Common myeloid progenitor, CD34-positive (primary cell): ENCODE measurements at places on chromosomes 13 and 19.

- DNase-seq = peak; percentile 27
These were observed 94.9 kb downstream of the FAM216B start for GRCh38 chr13:42876270-42876714.

DNA sequence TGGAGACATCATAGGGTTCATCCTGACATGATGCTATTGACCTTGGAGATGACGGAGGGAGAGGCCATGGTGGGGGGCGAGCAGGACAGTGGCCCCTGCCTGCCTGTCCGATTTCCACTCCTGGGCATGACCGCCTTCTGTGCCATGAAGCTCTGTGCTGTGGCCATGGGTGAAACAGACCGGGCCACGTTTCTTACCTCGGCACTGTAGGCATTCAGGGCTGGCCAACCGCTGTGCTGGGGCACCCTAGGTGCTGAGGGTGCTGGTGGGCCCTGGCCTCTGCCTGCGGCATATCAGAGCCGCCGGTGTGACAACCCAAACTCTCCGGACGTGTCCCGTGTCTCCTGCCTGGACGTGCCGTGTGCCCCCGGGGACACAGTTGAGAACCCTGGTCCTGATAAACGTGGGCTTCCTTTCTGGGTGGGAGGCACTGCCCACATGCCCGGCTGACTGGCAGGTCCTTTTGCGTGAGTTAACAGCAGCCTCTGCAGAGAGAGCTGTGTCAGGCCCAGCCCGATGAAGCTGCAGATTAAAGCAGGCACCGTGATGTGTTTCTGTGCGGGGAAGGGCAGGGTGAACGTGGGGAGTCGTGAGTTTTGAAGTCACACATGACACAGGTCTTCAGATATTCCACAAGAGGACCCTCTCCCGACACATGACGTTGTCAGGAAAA is 46.5 kb downstream of the TMEM255B start:
- DNase-seq = no peak

GRCh38 chr19:45352914-45353796 is 12.6 kb downstream of the KLC3 start:
- no peak for DNase-seq

DNA sequence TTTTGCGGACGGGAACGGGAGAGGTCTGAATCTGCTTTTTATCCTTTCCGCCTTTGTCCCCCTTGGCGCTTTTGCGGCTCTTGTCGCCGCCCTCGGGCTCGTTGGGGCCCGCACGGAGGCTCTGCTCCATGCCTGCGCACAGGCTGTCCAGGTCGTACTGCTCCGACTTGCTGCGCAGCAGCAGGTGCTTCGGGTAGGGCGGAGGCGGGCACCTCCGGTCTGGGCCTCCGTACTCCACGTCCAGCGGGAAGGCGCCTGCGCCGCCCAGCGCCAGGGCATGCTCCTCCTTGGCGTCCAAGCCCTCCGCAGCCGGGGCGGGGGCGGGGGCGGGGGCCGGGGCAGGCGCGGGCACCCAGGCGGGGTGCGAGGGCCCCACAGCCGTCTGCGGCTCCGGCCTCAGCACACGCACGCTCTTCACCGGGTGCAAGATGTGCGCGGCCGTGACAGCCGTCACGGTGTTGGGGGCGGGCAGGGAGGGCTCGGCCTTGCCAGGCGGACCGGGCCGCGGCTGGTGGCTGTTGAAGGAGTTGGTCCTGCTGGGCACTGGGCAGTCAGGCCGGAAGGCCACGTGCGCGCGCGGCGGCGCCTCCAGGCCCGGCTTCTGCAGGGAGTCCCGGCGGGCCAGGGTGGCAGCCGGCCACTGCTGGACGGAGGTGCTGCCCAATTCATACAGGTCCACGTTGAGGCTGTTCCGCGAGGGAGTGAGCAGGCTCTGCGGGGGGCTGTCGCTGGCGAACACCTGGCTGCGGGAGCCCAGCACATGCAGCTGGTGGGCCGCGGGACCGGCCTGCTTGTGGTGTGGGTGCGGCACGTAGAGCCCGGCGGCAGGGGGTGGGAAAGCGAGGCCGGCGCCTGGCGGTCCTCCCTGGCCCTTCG is 73.1 kb downstream of the LATS2 start:
- no peak for DNase-seq

GRCh38 chr13:68369739-68370138 is 1139.6 kb upstream of the PCDH9 start:
- DNase-seq = no peak

DNA sequence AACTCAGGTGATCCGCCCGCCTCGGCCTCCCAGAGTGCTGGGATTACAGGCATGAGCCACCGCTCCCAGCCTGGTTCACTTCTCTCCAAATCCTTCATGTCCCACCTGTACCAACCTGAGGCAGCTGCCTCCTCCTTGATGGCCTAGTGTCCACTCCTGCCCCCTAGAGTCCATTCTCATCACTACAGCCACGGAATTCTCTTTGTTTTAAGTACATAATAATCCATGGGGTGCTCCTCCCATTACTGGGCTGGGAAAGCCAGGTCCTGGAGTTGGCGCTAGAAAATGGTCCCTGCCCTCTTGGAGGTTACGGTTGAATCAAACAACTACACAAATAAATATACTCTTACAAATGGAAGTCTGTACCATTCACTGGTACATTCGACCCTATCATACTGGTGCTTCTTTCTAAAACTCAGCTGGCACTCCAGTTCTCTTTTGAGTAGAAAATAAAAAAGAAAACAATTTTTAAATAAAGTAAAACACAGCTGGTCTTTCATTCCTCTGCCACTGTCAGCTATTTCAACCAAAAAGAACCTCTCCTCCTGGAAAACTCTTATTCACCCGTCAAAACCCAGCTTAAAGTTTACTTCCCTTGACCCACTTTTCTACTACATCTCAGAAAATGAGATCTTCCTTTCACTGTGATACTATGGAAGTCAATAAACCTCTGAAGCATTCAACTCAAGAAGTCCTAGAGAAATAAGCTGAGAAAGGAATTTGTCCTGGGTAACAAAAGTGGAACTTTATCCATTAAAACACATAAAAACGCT is 22.4 kb upstream of the ARHGEF18 start:
- DNase-seq = no peak

GRCh38 chr13:58239774-58240268 is 608.3 kb downstream of the PCDH17 start:
- no peak for DNase-seq

GRCh38 chr13:42216422-42216735 is 55.6 kb upstream of the AKAP11 start:
- no peak for DNase-seq

DNA sequence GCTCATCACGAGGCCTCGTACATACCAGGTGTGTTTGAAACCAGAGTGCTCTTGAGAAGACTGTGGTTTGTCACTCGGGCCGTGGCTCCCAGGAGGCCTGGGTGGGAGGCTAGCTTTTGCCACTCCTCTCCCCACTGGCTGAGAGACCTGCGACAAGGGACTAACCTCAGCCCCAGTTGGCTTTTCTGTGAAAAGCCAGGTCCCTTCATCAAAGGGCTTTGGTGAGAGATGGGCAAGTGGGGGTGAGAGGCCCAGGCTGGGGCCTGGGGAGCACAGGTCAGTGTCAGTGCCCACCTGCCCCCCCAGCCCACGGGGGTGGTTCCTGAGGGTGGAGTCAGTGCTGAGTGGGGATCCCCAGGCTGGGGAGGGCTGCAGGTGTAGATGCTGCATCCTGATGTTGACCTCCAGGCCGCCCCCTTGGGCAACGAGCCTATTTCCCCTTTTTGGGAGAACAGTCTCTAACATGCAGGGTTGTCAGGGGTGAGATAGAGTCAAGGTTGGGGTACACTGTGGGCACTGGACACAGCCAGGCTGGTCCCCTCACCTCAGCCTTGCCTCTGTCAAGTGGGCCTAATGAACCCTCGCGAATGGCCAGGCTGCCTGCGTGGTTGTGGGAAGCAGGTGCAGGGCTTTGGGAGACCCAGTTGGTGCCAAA is 661 bp downstream of the KCNJ14 start:
- DNase-seq = no peak

- no peak for DNase-seq
These were observed 1.7 kb downstream of the RAX2 start for GRCh38 chr19:3770136-3770999.

DNA sequence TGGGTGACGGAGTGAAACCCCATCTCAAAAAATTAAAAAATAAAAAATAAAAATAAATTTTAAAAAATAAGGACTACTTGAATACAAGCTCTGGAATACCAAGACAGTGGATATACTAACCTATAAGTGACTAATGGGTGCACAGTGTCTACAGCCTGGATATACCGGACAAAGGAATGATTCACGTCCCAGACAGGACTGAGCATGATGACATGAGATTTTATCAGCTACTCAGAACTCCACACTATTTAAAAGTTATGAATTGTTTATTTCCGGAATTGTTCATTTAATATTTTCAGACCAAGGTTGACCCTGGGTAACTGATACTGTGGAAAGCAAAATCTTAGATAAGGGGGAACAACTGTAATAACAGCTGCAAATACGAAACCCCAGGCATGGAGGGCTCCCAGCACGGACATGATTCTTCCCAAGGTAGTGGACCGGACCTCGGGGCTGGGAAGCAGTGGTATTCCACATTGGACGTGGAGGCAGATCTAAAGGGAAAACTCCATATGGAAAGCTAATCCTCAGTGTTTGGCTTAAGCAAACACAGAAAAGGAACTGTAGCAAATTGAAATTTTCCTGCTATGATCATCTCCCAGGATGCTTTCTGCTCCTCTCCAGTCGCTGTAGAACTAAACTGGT is 102.6 kb upstream of the TSHZ3 start:
- DNase-seq = no peak

DNA sequence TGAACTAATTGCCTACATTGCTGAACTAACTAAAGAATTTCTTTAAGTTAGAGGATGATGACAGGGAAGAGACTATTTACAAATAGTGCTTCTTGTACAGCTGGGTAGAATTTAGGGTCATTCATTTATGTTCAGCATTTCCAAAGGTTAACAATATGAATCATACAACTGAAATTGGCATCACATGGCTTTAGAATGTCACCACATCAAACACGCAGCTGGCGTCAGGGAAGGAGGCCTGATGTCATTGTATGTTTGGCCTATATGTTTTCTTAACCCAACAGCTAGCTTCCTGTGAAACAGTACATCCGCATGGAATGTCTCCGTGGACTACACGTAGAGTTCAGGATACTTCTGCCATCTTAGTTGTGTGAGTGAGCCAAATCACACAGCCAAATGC is 99.0 kb upstream of the TNFSF11 start:
- DNase-seq = no peak

DNA sequence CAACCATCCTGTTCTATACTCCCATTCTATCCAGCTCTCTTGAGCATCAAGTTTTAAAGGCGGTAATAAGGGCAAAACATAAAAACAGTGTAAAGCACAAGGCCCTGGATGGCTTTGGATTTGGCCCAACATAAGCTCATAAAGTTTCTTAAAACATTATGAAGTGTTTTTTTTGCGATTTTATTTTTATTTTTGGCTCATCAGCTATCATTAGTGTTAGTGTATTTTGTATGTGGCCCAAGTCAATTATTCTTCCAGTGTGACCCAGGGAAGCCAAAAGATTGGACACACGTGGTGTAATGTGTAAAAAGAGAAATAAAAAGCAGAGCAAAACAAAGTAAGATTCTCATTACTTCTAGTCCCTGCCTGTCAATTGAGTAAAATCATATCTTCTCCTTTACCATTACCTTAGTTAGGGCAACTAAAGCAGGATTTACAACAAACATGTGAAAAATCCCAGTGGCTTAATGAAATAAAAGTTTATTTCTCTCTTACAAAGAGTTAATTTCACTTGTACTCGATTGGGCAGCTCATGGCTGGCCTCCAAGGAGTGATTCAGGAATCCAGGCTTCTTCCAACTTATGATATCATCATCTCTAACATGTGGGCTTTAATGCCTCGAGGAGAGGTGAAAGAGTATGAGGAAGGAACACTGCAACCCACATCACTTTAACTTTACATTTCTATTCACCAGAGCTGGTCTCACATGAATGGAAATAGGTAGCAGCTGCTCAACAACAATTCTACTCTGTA is 725.2 kb upstream of the SLITRK1 start:
- no peak for DNase-seq

GRCh38 chr13:113905018-113905417 is 41.1 kb upstream of the GAS6 start:
- no peak for DNase-seq

GRCh38 chr13:88162076-88162702 is 491.0 kb downstream of the SLITRK5 start:
- no peak for DNase-seq

DNA sequence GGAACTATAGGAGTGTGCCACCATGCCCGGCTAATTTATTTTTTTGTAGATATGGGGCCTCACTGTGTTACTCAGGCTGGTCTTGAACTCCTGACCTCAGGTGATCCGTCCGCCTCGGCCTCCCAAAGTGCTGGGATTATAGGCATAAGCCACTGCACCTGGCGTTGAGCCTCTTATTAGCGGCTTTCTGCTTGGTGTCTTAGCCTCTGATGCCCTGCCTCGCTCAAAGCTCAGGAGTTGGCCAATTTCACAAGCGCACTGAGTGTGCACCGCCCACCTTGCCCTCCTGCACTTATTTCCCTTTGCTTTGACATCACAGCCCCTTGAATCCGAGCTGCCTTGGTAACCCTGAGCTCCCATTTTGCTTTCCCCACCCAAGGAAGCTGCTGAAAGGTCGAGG is 10.1 kb downstream of the YIPF2 start:
- DNase-seq = no peak

DNA sequence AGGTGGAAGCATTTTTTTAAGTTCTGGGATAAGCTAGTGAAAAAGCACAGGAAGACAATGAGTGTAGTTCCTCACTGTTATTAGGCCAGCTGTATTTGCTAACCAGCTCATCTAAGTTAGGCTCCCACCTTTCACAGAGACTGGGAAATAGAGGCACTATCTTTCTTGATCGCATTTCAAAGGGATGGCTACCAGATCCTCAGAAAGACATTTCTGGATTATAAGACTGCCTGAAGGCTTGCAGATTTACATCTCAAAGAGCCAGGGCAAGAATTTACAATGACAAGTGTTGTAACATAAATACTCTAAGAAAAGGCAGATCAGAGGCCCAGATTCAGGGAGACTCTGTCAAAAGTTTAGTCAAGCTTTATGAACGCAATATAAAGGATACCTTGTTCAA is 1005.5 kb downstream of the PCDH9 start:
- no peak for DNase-seq

DNA sequence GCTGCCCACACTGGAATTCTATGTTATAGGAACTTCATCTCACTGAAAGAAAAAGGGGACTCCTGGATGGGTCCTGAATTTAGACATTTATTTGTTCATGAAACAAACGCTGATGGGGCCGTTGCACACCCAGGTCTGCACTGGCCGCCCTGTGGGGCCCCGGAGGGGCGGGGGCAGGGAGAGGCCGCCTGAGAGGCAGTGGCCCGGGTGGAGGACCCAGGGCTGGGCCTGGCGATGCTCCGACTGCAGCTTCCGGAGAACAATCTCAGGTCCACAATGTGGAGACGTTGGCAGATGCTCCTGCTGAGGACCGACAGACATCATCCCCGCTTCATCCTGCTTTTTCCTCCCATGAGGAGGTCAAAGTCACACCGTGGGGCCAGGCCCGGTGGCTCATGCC is 16.3 kb upstream of the PTBP1 start:
- no peak for DNase-seq

DNA sequence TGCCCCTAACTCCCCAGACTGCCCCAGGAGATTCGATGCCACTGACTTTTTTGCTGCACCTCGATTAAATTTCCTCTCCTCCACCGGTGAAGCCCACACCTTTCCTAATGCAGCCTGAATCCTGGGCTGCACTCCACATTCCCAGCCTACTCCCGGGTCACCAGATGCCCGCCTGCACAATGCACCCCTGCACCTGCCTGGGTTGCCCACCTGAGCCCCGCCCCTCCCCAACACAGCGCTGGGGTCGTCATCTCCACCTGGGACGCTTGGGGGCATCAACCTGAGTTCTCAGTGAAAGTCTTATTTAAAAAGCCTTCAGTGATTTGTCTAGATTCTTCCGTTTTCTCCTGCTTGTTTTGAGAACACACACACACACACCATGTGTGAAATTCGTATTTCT is 24.5 kb upstream of the DPP9 start:
- DNase-seq = no peak

- DNase-seq = no peak
These were observed 19.3 kb downstream of the COL4A2 start for GRCh38 chr13:110326263-110326904.
